ENCODE measurements at places on chromosomes 3 and 15.

GRCh38 chr3:31405515-31405914 is 127.2 kb upstream of the STT3B start:
- no peak for DNase-seq

DNA sequence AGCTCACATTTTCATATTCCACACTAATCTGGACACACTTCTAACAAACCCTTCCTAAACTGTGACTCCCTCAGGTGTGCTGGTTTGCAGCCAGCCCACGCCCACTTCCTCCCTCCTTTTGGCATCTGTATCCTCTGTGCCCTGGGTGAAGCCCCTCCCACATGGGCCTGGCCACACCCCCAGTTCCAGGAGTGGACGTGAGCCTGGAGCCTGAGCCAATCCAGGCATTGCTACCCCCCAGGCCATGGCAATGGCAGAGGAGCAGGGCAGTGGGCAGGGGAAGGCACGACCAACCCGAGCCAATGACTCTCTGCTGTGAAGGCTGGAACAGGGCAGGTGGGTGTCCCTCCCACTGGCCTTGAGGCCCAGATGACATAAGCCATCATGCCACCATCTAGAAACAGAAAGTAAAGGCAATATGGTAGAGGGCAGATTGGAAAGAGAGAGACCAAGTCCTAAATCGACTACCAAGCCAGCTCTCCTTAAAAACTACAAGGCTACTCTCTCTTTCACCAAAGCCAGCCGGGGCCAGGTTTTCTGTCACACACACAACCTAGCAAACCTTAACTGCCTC is 18.6 kb downstream of the FAM174B start:
- no peak for DNase-seq

DNA sequence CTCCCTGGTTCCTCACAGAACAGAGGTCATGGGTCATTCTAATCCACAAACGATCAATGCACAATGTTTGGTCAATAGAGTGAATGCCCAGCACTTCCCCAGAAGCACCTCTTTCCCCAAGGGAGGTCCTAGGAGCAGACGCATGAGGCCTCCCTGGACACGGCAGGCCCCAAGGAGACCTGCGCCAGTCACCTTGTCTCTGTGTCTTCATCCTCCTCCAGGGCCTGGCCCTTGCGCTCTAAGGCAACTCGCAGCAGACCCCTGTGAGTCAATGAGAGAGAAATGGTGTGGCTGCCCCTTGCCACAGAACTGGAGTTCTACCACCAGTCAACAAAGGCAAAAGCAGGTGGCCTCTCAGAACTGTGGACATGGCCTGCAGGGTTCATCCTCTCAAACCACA is 18.1 kb downstream of the ALS2CL start:
- no peak for DNase-seq

- no peak for DNase-seq
Measured at GRCh38 chr3:71541313-71541712, 42.2 kb downstream of the FOXP1 start.

DNA sequence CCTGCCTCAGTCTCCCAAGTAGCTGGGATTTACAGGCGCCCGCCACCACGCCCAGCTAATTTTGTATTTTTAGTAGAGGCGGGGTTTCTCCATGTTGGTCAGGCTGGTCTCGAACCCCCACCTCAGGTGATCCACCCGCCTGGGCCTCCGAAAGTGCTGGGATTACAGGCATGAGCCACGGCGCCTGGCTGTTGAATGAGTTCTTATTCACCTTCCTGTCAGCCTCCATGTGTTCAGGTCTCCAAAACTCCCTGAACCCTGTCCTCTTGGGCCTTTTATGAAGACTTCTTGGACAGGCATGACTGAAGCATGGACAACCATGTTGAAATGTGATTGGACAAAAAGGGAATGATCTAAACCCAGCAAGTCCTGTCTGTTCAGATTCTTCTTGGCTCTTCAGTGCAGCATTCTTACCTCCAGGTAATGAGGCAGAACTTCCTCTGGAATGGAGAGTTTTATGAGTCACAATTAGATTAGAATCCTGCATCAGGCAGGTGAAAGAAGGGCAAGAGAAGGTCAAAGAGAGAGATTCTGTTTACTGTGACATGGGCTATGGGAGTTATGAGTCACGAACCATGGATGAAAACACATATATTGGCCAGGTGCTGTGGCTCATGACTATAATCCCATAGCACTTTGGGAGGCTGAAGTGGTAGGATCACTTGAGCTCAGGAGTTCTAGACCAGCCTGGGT is 23.1 kb upstream of the EIF4A2 start:
- no peak for DNase-seq

DNA sequence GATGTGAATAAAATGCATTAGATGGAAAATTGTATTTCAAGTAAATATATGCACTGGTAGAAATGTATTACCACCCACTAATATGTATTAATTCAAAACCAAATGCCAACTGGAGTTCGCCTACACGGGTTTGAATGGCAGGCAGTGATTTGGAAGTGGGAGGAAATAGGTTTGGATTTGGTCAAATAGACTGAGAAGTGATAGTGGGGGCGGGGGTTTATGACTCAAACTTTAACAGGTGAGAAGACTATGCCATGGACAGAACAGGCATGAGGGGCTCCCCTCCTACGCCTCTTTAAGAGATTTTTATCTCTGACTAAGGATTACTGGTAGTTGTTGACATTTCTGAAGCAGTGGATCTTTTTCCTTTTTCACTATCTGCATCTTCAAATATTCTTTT is 677.8 kb downstream of the NTRK3 start:
- DNase-seq, result no peak

- peak; percentile 83 for DNase-seq
Measured at GRCh38 chr15:60478566-60479360, at the start of gene ICE2. Gene ICE2, minus strand, starts transcription at chr15:60479142. Its CDS starts 1,165 bp downstream, at chr15:60477977.

DNA sequence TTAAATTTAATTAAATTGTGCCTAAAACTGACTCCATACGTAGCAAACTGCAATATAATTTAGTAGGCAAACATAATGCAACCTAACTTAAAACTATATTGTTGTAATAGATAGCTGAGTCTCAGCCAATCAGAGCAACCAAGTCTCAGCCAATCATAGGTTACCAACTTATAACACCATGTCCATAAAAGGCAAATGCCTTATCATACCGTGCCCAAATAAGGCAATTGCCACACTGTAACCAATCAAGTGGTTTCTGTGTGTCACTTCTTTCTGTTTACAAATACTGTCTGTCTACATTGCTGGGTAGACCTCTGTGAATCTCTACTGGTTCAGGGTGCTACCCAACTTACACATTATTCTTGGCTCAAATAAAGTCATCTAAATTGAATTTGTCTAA is 728.4 kb upstream of the EPHA6 start:
- DNase-seq, result no peak

GRCh38 chr3:134795746-134796280 is 753 bp downstream of the EPHB1 start:
- no peak for DNase-seq

DNA sequence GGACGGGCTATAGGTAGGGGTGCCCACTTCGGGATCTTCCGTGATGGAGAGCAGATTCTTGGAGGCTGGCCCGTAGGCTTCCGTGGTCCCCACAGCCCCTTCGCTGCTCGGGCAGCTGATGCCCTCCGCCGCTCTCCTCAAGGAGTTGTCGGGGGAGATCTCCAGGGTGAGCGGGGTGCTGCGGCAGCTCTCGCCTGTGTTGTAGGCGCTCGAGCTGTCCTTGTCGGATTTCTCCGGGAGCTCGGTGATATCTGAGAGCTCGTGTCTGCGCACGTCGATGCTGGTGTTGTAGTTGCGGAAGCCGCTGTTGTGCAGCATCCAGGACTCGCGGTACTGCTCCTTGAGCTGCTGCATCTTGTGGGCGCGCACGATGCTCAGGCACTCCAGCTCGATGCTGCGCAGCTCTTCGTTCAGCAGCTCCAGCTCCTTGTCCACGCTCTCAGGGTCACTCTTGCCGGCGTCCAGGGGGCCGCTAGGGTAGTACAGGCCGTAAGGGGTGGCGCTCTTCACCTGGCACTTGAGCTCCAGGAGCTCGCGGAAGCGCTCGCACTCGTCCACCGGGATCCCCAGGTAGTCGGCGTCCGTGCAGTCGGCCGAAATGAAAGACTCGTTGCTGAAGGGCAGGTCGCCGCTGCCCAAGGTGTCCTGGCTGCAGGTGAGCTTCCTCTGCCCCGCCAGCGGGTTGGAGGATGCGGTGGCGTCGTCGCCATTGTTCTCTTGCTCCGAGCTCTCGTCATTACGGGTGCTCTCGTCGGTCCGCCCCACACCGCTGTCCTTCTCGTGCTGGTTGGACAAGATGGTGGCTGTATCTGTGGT is 240.4 kb downstream of the PDZRN3 start:
- no peak for DNase-seq

GRCh38 chr3:8538913-8539312 is 37.3 kb downstream of the LMCD1 start:
- DNase-seq, result no peak

DNA sequence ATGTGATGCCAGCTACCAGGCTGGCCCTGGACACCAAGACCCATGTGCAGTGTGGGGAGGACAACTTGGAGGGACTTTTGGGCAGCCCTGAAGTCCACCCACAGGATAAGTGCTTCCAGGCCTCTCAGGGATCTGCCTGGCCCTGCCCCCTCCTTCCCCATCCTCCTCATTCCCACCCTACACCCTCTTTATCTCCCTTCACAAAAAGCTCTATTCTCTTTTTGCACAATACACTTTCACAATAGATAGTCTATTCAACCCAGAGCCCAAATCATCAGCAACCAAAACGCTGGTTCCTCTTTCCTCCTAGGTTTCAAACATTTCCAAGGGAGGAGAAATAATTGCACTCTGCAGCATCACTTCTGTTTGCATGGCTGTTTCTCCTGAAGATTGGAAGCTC is 7.8 kb upstream of the ZNF710 start:
- no peak for DNase-seq

GRCh38 chr3:178019645-178020044 is 516.6 kb upstream of the KCNMB2 start:
- DNase-seq, result no peak

GRCh38 chr3:42013691-42014457 is 52.0 kb upstream of the ULK4 start:
- DNase-seq, result no peak

GRCh38 chr3:45468326-45468725 is 80.0 kb downstream of the LARS2 start:
- no peak for DNase-seq

- no peak for DNase-seq
Measured at GRCh38 chr15:95574053-95574452, 756.4 kb upstream of the NR2F2 start.

- peak; percentile 23 for DNase-seq
Measured at GRCh38 chr3:14319654-14320182, 82.7 kb upstream of the SLC6A6 start.

DNA sequence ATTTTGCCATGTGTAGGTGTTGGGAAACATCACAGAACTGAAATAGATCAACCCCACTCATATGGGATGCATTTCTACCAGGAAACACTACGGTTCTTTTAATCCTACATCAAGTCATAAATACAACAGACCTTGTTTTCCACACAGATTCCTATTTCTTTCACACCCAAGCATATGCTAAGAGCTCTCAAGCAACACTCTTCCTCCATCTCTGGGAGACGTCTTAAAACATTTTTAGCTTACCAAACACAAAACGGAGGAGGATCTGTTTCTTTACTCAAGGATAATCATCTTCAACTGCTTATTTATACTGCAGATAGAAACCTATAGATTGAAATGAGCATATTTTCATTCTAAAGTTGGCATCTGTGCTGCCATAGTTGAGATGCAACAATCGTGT is 5.1 kb downstream of the GJD2 start:
- no peak for DNase-seq

DNA sequence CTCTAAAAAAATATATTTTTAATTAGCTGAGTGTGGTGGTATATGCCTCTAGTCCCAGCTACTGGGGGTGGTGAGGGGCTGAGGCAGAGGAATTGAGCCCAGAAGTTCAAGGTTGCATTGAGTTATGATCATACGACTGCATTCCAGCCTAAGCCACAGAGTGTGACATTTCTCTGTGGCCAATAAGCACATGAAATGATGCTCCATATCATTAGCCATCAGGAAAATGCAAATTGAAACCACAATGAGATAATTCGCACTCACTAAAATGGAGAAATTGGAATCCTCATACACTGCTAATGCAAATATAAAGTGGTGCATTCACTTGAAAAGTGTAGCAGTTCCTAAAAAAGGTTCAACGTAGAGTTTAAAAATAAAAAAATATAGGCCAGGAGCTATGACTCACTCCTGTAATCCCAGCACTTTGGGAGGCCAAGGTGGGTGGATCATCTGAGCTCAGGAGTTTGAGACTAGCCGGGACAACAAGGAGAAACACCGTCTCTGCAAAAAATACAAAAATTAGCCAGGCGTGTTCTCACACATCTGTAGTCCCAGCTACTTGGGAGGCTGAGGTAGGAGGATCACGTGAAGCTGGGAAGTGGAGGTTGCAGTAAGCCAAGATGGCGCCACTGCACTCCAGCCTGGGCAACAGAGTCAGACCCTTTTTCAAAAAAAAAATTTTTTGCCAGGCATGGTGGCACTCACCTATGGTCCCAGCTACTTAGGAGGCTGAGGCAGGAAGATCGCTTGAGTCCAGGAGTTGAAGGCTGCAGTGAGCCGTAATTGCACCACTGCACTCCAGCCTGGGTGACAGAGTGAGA is 35.2 kb downstream of the IFT122 start:
- DNase-seq, result no peak

DNA sequence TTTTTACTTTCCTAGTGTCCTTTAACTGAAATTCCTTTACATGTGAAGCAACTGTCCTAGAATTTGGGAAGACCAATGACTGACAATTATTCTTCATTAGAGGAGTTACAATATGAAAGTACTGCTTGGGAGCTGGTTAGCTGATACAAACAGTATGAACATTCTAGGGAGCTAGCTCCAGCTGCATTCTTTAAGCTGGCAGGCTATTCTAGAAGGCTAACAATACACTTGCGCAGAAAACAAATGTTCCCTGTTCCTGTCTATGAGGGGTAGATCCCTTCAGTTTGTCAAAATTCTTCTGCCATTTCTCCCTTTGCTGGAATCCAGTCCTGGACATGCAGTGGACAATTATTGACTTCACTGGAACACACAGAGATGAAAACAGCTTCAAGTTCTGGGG is 60.2 kb upstream of the NANOGP8 start:
- DNase-seq, result no peak

DNA sequence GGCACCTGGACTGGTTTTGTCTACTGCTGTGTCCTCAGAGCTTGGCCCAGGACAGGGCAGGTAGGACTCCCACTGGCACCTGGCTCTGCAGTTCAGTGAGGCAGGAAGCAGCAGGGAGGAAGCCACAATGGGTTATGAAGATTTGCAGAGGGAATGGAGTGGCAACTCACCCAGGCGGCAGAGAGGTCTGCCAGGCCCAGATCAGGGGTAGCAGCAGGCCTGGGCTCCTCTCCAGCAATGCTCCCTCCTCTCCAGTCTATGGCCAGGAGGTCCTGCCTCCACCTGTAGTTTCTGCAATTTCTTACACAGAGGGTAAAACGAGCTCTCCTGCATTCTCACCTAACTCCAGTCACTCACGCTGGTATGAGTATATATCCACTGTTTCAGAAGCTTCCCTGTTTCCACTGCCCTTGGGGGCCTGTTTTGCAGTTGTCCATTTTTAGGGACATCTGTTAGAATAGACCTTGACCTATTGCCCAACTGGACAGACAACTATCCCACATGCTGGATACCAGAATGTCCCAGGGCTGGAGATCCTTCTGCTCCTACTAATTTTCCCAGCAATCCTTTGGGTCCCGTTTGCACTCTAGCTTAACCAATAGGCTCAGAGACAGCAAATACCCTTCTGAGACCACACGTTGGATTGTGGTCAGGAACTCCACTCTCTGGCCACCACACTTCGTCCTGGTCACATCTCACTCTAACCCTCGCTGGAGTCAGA is 35.2 kb downstream of the HMCES start:
- DNase-seq, result no peak

All from AG04450 (cell line).